COLO829 (cell line): ENCODE measurements at places on chromosomes 7 and 10.
A peak's percentile ranks its signal among the peaks of the same experiment; 100 is the strongest.

GRCh38 chr7:75937958-75938786 is 23.2 kb downstream of the POR start:
- DNase-seq, result peak; percentile 70

- no peak for DNase-seq
These were observed 1.7 kb upstream of the CACNA2D1 start for GRCh38 chr7:82445271-82445670.

GRCh38 chr10:65312876-65313275 is 1613.0 kb upstream of the LRRTM3 start:
- no peak for DNase-seq

- no peak for DNase-seq
These were observed 237.1 kb upstream of the GALNT17 start for GRCh38 chr7:70894799-70895198.

DNA sequence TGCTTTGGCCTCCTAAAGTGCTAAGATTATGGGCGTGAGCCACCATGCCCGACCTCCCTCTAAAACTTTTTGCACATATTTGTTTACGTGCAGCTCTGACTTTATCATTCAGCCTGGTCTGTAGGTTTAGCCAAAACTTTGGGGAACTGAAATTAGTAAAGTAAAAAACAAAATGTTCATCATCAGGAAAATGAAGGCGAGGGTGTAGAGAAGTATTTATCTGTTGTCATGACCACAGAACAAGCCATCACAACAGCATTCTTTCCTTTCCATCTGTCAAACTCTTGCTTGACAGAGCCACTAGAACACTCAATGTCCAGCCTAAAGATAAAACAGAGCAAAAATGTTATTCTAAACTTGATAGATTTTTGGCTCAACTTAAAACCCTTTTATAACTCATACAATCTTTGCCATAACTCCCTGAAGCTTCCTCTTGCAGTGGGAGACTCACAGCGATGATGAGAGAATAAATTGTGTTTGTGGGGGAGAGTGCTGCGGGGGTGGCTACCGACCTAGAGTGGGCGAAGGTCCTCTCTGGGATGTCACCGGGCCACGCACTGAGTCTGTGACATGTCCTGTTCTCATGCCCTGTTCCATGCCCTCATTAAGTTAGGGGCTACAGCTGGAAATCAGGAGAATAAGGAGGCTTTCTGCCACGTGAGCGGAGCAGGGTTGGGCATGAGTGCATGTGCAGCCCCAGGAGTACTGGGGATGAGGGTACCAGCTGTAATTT is 58.6 kb upstream of the MKRN1 start:
- DNase-seq, result no peak

- no peak for DNase-seq
These were observed 797.6 kb upstream of the MBL2 start for GRCh38 chr10:53570221-53570620.

DNA sequence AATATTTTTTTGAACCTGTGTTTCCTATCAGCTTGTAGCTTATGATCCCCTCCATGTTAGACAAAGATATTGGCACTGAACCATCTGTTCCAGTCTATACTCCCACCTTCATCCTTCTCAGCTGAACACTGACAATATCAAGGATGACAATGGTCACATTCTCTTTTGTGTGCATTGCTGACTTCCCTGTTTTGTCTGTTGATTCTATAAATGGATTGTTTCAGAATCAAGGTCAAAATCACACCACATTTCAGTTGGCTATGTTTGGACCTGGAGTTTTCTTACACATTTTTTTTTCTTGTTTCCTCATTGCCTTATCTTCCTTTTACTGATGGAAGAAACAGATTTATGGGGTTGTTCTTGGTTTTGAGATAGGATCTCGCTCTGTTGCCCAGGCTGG is 11.3 kb upstream of the SMURF1 start:
- no peak for DNase-seq

- no peak for DNase-seq
These were observed 182.6 kb upstream of the FEZF1 start for GRCh38 chr7:122487131-122487530.

DNA sequence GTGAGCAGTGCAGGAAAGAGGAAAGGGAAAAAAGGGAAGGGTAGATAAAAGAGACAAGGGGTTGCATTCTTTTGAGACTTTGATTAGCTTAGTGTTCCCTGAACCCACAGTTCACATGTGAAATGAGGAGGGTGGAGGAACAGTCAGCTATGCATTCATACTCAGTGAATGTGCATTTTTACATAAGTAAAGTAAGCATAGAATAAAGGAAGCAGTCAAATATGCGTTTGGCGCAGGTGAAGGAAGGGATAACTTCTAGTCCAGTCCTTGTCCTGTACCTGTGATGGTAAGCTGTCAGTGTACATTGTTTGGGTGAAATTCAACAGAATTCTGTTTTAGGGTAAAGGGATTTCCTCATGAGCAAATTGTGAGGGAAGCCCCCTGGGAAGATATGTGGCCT is 28.1 kb downstream of the HK1 start:
- no peak for DNase-seq

DNA sequence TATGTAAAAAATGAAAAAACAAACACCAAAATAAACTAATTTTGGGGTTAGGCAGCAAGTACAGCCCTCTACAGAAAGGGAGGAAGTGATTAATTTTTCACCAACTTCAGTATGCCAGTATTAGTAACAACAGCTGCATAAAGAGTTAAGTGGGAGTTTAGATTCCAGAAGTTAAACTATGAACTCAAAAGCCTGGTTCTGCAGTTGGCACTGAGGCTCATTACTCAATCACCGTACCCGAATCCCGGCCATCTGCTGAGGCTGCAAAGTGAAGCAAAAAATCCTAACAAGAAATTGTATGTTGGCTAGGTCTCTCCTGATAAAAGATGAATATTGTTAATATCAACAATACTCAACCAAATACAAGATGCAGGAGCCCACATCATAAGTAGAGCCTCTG is 4.0 kb downstream of the NUDT5 start:
- DNase-seq, result no peak

- DNase-seq, result no peak
These were observed 77.6 kb upstream of the PRLHR start for GRCh38 chr10:118672766-118673715.

GRCh38 chr10:58955615-58956014 is 220.8 kb upstream of the PHYHIPL start:
- no peak for DNase-seq

DNA sequence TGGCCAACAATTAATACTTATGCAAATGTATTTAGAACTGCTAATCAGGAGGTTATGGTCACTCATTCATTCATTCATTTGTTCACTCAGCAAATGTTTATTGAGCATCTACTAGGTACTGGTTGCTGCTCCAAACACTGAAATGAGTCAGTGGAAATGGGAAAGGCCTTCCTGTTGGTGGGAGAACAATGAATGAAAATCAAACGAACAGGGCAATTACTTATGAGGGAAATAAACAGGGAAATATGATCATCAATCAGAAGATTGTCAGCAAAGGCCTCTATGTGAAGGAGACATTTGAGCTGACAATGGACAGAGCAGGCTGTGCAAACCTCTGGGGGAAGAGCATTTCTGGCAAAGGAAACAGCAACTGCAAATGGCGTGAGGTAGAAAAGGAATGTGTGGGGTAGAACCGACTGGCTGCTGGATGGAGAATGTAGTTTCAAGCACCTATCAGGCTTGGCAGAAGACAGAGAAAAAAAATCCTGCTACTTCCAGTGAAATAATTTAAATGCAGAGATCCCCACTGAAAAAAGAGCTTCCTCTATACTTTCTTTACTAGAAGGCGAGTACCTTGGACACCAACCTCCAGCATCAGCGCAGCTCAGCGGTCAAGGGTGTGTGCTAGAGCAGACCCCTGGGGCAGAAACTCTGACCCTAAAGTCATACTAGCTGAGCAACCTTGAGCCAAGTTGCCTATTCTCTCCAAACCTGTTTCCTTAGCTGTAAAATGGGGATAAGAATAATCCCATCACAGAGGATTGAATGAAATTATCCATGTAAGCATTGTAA is 108.8 kb upstream of the EEPD1 start:
- no peak for DNase-seq
